ENCODE measurements at places on chromosomes 2 and 18.
A peak's percentile ranks its signal among the peaks of the same experiment; 100 is the strongest.

- no peak for DNase-seq
These were observed 358.2 kb upstream of the MYT1L start for GRCh38 chr2:2689306-2689705.

GRCh38 chr2:186848873-186849578 lies at the start of gene ZSWIM2:
Gene ZSWIM2, minus strand, starts transcription at chr2:186849170. Its CDS starts 40 bp downstream, at chr2:186849130.
- no peak for DNase-seq

GRCh38 chr2:96109931-96110511 lies 6.3 kb downstream of the ADRA2B start:
- DNase-seq, result no peak

DNA sequence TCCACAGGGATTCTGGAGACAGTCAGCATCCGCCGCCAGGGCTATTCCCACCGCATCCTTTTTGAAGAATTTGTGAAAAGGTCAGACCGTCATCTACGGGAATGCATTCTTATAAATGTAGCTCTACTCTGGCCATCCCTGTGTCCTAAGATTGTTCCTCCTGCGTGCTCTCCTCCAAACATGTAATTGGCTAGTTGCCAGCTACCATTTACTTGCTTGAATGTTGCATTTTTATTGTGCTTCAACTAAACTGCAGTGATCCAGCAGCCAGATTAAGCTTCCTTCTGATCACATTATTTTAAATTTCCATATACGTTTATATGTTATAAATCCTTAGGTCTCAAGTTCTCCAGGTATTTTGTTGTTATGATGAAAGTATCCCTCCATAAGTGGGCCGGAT lies 248.5 kb upstream of the SP5 start:
- no peak for DNase-seq

DNA sequence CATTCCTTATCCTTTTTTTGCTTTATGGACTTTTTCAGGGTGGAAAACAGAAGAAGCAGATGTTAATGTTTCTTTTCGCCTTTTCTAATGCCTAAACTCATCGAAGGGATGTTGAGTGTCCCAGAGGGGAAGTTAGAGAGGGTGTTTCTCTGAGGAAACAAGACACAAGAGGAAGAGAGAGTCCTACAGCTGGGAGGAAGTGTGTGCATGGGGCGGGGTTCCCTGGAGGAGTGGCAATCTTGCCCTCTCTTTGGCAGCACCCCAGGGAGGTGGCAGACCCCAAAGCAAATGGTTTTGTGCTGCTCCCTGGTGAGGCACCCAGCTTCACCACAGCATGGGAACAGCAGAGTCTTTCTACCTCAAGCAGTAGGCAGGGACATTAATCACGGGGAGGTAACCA lies 377.6 kb downstream of the RND3 start:
- no peak for DNase-seq

DNA sequence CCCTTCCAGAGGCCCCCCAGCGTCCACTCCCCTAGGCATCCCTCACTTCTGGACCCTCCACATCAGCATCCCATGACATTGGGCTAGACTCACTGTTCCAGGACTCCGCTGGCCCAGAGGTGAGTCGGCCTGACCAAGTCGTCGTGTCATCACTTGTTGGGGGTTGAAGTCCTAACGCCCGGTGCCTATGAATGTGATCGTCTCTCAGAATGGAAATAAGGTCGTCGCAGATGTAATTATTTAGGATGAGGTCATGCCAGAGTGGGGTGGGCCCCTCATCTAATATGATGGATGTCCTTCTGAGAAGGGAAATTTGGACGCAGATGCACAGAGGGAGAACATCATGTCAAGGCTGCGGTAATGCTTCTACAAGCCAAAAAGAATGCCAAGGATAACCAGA lies 142.7 kb downstream of the AGAP1 start:
- DNase-seq, result no peak

- no peak for DNase-seq
These were observed 37.1 kb upstream of the DARS1 start for GRCh38 chr2:136022396-136023146.

DNA sequence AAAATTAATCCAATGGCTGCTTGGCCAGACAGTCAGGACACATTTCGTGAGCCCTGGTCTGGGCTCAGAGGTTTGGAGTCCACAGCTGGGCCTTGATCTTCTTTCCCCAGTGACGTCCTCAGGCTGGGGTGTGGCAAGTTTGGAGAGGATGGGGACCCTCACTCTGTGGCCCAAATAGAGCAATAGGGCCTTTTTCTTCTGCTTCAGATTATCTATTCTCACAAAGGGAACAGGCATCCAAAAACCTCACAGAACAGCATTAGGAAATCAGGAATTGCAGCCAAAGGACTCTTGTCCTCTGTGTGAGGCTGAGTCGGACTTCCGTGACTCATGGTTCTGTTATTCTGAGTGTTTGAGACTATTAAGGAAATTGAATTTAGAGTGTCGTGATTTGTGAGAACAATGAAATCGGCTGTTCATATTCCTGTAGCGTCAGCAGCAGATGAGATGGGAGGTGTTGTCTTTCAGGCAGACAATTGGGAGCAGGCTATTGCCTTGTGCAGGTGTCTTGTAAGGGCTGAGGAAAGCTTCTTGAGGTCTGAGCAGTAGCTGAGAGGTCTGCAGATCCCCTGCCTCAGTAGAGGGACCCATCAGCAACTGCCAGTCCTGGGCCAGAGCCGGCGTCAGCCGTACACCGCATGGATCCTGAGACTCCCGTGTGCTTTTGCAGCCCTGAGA lies 113.8 kb downstream of the SH3RF3 start:
- DNase-seq, result no peak

- no peak for DNase-seq
These were observed 115.5 kb upstream of the KLHL14 start for GRCh38 chr18:32888306-32888705.

- DNase-seq, result no peak
These were observed 25.7 kb upstream of the THOC1 start for GRCh38 chr18:293536-293935.

GRCh38 chr2:85409845-85410583 lies at the start of gene CAPG:
Gene CAPG, minus strand, starts transcription at chr2:85410366. Its CDS starts 8,221 bp downstream, at chr2:85402145.
- peak; percentile 39 for DNase-seq

DNA sequence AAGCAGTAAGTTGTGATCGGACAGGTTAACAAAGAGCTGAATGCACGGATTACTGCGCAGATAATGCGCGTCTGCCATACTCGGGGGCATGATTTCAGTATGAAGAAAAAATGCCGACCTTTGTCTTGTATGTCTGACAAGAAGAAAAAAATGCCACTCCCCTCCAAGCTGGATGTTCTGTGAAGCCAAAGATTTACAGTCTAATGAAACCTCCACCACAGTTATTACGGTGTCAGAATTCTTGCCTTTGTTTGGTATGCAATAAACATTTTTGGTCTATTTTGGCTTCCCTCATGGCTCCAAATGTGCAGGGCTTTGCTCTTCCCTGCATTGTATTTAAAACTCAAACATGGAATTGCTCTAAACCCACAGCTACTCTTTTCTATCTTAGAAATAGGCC lies 72.2 kb upstream of the THUMPD2 start:
- no peak for DNase-seq

- DNase-seq, result peak; percentile 75
These were observed 40.0 kb downstream of the FAM228A start for GRCh38 chr2:24214880-24215279.

DNA sequence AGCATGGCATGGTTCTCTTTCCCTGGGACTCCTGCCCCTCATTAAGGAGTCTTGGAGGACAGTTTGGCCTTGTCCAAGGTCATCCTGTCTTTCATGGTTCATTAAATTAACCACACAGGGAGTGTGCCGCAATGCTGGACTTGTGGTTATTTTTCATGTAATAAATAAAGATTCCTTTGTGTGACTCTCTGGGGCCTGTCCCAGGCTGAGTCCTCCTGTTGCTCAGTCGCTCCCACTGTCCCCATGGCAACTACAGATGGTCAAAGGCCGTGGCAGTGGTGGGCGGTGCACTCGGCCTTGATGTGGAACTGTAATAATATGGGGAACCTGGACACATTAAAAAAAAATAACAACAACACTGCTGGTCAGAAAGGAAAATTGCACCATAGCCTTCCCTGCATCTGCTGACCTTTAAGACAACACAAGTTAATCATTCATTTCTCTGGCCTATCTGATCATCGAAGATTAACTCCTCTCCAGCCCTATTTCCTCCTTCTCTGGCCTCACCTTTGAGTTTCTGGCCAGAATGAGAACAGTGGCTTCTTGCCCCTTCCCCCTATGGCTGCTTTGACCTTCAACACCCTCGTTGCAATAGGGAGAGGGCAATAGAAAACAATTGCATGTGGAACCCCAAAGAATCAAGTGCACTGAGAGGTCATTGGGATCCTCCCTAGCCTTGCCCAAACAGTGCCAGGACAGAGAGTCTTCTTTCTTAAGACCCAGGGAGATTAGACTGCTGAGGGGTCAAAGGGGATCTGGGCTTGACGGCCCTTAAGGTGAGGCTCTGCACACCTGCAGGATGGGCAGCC lies 44.7 kb downstream of the PSD4 start:
- no peak for DNase-seq

- DNase-seq, result no peak
These were observed 1941.9 kb upstream of the PIK3C3 start for GRCh38 chr18:40013001-40013609.

DNA sequence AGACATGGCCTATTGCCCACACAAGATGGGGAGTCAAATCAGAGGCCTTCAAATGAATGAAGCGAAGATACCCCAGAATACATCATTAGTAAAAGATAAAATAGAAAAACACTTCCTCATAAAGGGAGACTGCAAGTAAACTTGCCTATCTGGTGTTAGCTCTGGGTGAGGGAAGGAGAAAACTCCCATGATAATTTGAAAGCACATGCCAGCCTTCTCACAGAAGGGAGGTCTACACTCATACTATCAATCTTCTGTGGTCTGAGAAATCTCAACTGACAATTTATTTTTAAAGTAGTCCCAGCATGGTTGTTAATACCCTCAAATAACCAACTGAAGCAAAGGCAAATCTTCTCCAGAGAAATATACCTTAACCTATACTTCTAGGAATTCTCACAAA lies 75.4 kb downstream of the EXOC6B start:
- no peak for DNase-seq

GRCh38 chr2:144477957-144478311 lies 42.0 kb downstream of the ZEB2 start:
- DNase-seq, result no peak

GRCh38 chr2:3283206-3283605 lies 94.4 kb downstream of the EIPR1 start:
- DNase-seq, result no peak

GRCh38 chr18:59272891-59273758 lies at the start of gene RAX:
Gene RAX, minus strand, starts transcription at chr18:59273454. Its CDS starts 248 bp downstream, at chr18:59273206.
- DNase-seq, result no peak

- no peak for DNase-seq
These were observed 7.0 kb downstream of the ASIC4 start for GRCh38 chr2:219521066-219521880.

GRCh38 chr2:144580521-144581161 lies 60.7 kb upstream of the ZEB2 start:
- DNase-seq, result no peak

GRCh38 chr2:126535408-126535807 lies 120.5 kb upstream of the GYPC start:
- no peak for DNase-seq

GRCh38 chr2:221961561-221961960 lies 337.2 kb downstream of the PAX3 start:
- DNase-seq, result no peak
